ENCODE measurements at places on chromosomes 5 and 9.

- DNase-seq = no peak
These were observed 264.6 kb upstream of the ZNF608 start for GRCh38 chr5:125011014-125011413.

DNA sequence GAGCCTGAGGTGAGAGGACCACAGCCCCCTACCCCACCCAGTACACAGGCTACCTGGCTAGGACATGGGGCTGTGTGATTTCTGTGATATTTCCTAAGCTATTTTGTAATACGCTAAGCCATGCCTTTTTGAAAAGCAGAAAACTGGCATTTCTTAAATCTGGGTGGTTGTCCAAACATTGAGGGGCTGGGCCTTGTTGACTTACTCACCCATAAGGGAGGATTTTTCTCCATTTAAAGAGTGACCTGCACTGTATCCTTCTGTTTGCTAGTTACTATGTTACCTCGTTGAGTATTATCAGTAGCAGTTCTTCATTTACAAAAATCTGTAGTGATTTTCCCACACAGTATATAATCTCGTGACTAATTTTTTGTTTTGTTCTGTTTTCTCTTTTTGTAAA, 117.5 kb upstream of the OTULINL start:
- no peak for DNase-seq

DNA sequence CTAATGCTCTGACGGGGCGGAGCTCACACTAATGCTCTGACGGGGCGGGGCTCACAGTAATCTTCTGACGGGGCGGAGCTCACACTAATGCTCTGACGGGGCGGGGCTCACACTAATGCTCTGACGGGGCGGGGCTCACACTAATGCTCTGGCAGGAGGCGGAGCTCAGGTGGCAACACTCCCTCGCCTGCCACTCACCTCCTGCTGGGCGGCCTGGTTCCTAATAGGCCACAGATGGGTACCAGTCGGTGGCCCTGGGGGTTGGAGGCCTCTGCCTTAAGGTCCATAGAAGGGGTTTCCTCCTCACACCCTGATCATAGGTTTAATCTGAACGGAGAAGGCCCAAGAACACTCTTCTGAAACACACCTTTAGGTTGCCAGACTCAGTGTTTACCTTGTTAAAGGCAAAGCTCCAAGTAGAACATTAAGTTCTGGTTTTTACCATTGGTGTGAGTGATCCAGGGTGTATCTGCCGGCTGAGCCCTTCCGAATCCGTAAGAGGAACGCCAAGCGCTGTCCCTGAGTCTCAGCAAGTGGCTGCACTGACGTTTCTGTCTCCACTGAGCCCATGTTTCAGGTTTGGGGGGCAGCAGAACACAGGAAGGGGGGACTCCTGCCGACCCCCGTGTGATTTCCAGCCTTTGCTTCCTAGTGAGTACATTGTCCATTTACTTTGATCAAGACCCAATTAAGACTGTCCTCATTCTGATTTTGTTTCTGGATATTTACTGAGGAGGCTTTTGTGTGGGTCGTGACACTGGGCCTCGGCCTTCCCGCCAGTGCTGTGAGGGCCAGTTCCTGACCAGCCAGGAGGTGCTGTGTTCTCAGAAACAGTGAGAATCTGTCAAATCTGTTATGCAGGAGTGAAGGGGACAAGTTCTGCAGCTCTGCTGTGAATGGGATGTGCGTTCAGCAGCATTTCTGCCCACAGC, 24.6 kb upstream of the LRRC14B start:
- no peak for DNase-seq

DNA sequence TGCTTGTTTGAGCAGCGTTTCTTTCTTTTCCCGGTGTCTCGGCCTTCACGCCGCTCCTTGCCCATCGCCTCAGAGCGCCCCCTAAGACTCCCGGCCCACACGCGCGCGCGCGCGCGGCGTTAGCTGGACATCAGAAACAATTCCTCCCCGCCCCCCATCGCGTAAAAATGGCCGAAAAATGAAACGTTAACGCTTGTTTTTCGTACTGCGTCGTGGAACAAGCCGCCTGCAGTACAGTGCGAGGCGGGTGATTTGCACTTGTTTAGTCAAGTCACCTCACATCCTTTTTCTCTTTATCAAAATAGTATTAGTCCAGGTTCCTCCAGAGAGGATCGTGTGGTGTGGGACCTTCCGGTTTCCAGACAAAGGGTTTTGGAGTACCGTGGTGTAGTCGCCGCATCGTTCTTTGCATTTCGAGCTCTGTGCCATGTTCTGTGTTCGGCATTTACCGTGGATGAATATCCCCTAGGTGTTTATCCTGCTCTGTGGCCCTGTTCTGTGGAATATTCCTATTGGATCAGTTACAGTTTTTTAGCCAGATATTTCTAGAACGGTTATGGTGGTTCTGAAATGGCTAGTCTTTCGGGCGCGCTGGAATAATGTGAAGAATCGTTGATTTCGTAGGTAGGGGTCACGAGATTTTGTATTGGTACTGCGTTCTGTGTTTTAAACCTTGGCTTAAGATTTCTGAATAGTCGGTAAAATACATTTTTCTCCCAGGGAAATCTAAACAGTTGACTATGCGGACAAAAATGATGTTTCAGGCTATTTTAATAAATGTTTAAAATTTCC, 1.0 kb downstream of the MATR3 start:
- DNase-seq = peak; percentile 28

DNA sequence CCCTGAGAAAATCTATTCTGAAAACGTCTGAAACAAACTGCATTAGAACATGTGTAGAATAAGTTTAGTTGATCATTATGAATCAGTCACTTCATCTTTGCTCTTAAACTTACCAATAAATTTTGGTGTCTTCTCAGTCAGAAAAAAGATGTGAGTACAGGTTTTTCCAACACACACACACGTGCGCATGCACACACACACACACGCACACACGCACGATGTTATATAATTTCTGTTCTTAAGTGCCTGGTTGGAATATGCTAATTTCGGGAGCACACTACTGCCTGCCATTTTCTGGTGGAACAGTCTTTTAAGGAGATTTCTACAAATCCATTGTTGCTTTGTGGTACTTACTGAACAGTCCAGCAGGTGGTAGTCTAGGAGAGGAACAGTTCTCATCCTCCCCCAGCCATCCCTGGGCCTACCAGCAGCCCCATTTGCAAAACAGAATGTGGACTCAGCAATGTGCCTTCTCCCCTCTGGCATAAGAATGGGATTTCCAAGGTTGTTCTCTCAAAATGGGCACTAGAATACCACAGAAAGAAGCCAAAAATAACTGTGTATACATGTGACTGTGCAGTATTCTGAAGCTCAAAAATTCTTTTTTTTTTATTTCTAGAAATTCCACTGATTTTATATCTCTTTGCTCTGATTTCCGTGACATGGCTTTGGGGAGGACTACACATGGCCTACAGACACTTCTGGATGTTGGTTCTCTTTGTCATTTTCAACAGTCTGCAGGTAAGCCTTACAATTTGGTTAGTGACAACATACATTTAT, 281.3 kb downstream of the ARRDC3 start:
- DNase-seq = peak; percentile 23

DNA sequence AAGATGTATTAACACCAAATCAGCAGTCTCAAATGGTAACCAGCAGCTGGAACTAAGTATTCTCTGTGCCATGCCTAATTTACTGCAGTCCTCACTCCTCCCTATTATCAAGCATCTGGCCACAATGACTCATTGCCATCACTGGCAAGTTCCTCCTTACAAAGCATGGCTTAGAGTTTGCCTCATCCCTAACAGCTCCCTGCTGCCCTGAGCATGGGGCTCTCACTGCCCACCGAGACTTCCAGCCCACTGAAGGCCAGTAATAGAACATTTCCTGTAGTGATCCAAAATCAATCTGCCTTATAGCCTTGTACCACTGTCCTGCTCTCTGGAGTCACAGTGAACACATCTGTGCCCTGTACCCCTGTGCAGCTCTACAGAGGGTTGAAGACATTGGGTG, 211.9 kb upstream of the TRIM32 start:
- no peak for DNase-seq

- peak; percentile 84 for DNase-seq
These were observed at the start of gene ADGRV1 for GRCh38 chr5:90558344-90559192. Gene ADGRV1 (plus strand): TSS chr5:90558797. CDS start chr5:90558896, 99 bp downstream.

- DNase-seq = no peak
These were observed 14.2 kb upstream of the SERINC5 start for GRCh38 chr5:80269991-80270438.

- no peak for DNase-seq
These were observed 2.5 kb upstream of the ZNF367 start for GRCh38 chr9:96420468-96421219.

- DNase-seq = no peak
These were observed 74.3 kb downstream of the KIAA0825 start for GRCh38 chr5:94544031-94544650.

- no peak for DNase-seq
These were observed 147.3 kb downstream of the OSTF1 start for GRCh38 chr9:75235632-75236031.

GRCh38 chr5:107456281-107456715, 214.4 kb downstream of the EFNA5 start:
- peak; percentile 21 for DNase-seq

GRCh38 chr5:118984602-118985001, 3.7 kb downstream of the DTWD2 start:
- no peak for DNase-seq

DNA sequence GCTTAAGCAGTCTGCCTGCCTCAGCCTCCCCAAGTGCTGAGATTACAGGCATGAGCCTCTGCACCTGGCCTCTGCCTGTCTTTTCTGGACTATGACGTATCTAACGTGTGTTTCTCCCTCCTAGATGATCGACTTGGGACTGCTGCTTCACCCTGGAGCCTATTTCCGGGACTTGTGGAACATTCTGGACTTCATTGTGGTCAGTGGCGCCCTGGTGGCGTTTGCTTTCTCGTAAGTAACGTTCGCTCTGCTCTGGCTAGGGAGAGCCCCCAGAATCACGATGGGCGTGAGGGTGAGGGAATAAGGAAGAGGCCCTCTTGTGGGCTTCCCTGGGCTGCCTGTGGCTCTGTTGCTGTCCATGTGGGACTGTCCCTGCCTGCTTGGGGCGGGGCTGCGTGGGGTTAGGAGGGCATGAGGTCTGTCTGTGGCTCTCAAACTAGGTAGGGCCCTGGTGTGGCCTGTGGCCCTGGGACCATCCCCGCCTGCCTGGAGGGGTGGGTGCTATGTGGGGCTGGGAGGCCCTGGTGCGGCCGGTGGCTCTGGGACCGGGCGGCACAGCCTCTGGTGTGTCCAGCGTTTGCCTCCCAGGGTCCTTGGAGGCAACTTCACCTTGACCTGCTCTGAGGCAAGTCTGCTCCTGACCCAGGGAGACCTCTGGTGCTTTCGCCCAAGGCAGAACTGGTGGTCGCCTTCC, 171.7 kb downstream of the CACNA1B start:
- DNase-seq = no peak

GRCh38 chr5:143315929-143316328, 87.6 kb downstream of the NR3C1 start:
- DNase-seq = no peak

DNA sequence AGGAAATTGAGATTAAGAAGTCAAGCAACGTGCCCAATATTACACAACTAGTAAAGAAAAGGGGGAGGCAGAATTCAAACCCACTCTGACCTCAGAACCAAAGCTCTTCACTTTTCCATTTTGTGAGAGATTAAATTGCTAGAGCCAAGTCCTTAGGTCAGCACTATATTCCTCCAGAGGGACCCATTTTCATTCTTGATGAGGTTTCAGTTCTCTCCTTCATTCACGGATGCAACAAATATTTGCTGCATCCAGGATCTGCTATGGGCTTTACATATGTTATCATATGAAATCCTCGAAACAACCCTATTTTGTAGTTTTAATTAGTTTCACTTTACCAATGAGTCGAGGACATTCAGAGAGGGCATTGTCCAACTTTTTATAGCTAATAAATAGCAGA, 239.2 kb downstream of the EFNA5 start:
- no peak for DNase-seq

DNA sequence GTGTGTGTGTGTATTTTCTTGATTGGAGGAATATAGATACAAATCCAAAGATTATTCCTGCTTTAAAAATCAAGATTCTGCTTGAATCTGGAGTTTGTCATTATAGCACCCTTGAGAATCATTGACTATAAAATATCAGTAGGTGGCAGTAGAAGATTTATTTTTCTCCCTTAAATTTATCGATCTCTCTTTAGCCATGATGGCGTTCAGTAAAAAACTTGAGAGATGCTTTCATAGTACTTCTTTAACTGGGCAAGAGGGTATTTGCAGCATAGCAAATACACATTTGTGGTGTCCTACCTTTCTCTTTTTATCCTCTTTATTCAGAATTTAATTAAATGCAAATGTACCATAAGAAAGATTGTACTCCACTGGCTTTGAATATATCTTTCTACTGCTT, 307.7 kb downstream of the ADGRV1 start:
- peak; percentile 10 for DNase-seq

DNA sequence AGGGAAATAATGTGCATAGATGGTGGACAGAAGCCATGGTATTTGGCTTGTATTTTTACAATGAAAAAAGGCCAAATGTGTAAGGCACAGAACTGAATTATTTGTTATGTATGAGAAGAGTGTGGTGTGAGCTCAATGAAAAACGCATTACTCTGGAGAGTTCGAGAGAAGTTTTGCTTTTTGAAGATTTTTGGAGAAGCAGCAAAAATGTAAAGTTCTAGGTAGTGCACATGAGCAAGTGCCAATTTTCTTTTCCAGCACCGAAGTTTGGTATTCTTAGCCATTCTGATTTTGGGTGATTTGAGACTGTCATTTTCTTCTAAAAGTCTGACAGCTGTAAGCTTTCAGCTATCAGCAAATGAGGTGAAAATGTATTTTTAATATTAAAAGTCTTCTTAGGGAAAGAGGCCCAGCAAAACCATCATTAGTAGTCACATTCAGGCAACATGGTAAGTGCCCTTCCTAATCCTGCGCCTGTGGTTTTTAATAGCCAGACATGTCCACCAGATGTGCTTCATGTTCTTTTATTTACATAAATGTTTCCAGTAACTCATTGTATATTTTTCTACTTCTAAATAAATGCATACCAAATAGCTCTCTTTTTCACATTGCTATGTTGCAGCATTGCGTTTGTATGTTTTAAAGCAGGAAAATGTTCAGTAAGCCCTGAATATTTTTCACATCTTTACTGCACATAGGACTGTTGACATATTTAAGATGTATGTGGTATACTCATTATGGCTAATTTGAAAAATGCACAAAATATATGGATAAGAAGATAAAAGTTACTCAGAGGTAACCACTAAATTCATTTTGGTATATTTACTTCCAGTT, 50.4 kb downstream of the RASGRF2 start:
- DNase-seq = no peak

GRCh38 chr5:122358372-122358979, 46.4 kb downstream of the SNCAIP start:
- DNase-seq = no peak

GRCh38 chr9:128818839-128819715, 777 bp downstream of the ENDOG start:
- no peak for DNase-seq

GRCh38 chr5:132100672-132101261, 27.2 kb downstream of the CSF2 start:
- no peak for DNase-seq

DNA sequence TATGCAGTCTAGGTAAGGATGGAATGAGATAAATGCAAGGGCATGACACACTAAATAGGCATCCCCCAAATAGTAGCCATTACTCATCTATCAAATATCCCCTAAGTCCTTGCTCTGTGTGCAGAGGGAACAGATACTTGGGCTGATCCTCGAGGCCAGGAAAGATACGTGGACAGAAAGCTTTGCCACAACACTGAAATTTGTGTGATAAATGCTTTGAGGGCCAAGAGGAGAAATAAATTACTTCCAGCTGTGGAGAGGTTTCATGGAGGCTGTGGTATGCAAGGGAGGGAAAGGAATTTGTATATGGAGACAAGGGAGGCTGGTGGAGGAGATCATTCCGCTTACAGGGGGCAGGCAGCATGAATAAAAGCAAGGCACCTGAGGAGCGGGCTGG, 18.5 kb downstream of the ATOX1 start:
- no peak for DNase-seq

Data from NCI-H524 treated with DMSO at 0.1 percent for 48 hours (cell line).